Inflammatory macrophage treated with lipopolysaccharide for 4 hours (primary cell): ENCODE measurements at places on chromosomes 5 and 9.
A peak's percentile ranks its signal among the peaks of the same experiment; 100 is the strongest.

GRCh38 chr5:68374796-68375518 lies 159.4 kb downstream of the PIK3R1 start:
- DNase-seq: peak; percentile 28

- peak; percentile 33 for DNase-seq
Measured at GRCh38 chr9:29773676-29774075, 2200.4 kb upstream of the C9orf72 start.

DNA sequence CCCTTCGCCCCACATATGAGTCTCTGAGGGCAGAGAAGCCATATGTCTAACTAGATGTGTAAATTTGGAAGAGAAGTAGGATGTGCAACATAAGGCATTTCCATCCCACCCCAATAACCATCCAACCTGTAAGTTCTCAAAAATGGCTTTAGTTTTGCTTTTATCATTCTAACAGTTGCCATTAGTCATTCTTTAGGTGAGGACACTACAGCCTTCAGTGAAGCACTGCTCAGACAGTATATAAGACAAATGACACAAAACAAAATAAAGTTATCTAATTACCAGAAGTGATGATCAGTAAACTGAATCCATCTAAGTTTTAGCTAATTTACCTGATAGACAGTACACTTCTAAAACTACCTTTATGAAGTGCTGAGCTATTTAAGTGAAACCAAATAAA lies 23.9 kb downstream of the MLLT3 start:
- DNase-seq: no peak

- DNase-seq: no peak
Measured at GRCh38 chr9:31588006-31588405, 796.4 kb upstream of the ACO1 start.

DNA sequence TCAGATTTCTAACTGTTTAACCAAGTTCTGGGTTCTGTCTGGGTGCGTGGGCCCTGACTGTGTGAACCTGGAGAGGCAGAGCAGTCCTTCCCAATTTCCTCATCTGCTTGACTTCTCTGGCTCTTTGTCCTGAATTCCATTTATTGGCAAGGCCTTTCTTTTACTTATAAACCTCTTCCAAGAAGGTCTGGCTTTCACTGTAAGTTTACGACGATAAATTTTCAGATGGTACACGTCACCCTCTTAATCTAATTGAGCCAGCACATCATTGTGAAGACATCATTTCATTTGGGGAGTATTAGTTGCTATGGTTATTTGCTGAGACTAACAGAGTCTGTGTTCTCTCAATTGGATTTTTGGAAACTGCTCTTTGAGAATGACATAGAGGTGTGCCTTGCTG lies 92.4 kb downstream of the ARHGAP26 start:
- DNase-seq: no peak

- DNase-seq: no peak
Measured at GRCh38 chr9:472479-473075, 257.9 kb downstream of the DOCK8 start.

GRCh38 chr9:92666912-92667532 lies 2.9 kb downstream of the IPPK start:
- no peak for DNase-seq

- DNase-seq: no peak
Measured at GRCh38 chr5:171295299-171295698, 13.7 kb upstream of the TLX3 start.

GRCh38 chr5:14356305-14356704 lies 213.2 kb downstream of the TRIO start:
- DNase-seq: peak; percentile 25

DNA sequence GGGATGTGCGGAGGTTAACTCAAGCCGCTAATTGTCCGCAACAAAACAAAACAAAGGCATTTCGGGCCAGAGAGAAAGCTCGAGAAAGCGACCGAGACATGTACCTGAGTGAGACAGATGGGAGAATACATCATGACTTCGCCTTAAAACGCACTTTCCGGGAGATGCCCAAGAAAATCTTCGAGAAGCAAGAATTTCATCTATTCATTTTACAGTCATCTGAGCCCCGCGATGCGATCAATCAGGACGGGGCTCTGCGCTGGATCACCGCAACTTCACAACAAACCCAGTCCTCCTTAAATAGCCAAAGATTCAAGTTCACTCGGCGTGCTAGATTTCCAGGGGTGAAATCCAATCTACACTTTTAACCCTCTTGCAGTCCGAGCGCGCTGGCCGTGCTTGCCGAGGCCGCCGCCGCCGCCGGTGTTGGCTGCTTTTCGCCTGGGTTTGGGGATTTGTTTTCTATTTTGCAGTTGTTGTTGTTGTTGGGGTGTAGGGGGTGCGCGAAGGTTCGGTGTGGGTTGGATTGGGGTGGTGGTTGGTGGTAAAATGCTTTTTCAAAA lies 482 bp downstream of the NFIB start:
- no peak for DNase-seq

DNA sequence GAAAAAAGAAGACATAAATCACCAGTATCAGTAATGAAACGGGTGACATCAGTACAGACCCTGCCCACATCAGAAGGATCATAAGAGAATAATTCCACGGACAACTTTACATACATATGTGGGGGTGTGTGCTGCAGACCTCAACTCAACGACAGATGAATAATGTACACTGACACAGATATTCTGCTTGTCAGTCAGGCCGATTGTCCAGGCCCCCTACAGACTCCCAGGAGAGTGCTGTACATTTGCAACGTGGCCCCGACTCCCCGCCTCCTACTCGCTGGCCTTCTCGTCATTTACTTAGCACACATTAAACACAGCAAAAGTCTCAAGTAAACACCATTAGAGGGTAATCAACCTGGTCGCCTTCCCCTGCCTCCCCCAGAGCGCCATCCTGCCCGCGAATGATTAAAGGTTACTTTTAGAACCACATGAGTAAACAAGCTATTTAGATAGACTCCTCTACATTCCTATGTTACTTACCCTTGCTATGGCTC lies 3.5 kb upstream of the TMED9 start:
- DNase-seq: no peak

DNA sequence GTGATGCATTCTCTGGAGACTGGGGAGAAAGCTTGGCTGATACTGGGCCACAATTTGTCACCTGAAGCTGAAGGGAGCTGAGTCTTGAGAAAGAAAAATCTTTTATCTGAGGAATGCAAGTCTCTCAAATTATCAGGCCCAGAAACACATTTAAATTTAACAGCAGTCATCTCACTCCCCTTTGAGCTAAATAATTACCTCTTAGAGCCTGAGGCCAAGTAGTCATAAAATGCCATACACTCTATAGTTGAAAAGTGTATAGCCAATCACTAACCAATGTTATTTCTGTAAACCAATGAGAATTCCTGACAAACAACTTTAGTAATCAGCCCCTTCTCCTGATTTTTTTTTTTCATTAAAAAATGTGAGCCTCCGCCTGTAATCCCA lies 32.7 kb upstream of the DAPK1 start:
- DNase-seq: no peak

DNA sequence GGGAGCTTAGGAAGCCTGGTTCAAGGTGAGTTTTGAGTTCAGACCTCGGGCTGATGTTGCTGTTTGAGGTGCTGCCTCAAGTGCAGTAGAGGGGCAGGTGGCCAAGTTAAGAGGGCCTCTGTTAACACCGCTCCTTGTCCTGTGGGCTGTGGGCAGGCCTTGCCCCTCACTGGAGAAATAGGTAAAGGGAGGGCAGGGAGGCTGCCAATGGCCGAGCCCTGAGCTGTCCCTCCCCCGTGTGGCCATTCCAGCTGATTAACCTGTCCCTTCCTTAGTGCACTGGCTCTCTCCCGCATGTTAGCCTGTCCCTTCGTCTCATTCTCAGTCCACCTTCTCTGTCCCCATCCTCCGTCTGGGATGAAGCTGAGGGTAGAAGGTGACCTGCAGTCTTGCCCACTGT lies 21.4 kb downstream of the CNTFR start:
- DNase-seq: no peak

GRCh38 chr9:104986096-104986495 lies 58.1 kb upstream of the ABCA1 start:
- no peak for DNase-seq

DNA sequence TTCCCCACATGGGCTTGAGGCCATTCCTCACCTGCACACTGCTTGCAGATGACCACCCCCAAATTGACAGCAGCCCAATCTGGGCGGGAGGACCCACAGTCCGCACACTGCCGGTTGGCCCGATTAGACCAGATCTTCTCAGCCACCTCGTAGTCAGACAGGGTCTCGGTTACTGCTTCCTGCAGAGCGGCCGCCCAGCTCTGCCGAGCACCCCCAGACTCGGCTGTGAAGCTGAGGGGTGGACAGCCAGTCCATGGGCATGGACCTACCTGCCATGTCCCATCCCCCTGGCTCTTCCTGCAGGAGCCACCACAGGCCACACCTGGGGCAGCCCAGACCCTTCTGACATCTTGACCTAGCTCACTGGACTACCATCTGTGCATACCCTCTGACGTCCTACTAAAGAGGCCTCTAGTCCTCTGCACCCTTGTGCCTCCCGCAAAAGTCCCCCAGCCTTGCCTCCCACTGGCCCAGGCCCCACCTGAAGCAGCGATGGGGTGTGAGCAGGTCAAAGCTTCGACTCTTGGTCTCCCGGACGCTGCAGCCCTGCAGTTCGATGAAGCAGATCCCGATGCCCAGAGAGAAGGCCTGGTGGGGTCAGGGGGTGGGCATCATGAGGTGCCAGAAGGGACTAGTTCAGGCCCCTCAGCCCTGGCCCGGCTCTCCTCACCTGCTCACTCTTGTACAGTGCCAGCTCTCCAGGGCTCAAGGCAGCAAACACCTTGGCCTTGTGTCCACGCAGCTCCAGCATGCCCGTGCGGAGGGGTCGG lies 9.8 kb downstream of the ARAP3 start:
- no peak for DNase-seq

DNA sequence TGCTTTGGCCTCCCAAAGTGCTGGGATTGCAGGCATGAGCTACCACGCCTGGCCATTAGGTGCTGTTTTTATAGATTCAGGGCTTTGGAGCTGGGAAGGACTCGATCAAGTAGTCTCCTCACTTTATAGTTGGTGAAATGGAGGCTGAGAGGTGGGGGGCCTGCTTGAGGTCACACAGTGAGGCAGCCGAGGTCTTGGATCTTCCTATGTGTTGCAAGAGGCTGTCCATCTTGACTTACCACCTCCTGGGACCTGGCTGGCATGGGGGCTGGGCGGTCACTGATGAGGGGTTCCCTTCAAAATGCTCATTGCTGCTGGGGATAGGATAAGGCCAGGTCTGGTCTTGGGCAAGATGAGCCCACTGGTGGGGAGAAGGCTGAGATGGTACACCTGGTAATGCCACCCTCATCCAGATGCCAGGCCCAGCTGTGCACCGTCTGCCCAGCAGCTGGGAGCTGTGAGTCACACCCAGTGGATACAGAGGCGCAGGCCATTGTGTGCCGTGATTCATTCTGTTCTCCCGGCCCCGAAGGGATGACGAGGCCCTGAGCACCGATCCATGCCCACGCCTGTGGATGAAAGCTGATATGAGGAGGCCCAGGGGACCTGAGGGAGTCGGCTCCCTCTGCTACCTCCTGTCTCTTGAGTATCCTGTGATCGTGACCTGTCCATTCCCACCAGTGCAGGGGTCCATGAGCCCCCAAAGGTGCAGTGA lies 10.5 kb upstream of the NDST1 start:
- DNase-seq: no peak

GRCh38 chr5:178423901-178424809 lies 166.0 kb downstream of the COL23A1 start:
- no peak for DNase-seq

DNA sequence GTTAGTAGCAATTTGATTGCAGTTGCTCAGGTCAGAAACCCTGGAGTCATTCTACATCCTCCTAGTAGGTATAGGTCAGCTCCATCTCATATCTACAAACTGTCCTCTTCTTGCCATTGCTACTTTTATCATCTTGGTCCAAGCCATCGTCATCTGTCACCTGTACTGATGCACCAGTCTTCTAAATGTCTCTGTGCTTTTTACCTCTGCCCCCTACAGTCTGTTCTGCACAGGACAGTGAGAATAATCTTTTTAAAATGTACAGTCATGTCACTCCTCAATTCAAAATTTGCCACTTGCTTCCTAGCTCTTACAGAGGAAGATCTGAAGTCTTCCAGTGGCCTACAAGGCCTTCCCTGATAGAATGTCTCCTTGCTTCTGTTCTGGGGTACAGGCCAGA lies 6.8 kb downstream of the NNT start:
- no peak for DNase-seq

- DNase-seq: peak; percentile 34
Measured at GRCh38 chr5:76365561-76365960, 37.5 kb upstream of the IQGAP2 start.

GRCh38 chr9:76232861-76233489 lies 161.3 kb downstream of the RFK start:
- DNase-seq: no peak

GRCh38 chr5:55638455-55638854 lies 73.7 kb downstream of the SLC38A9 start:
- no peak for DNase-seq

GRCh38 chr5:161400583-161400982 lies 145.9 kb downstream of the GABRB2 start:
- DNase-seq: no peak

- DNase-seq: no peak
Measured at GRCh38 chr5:150781706-150782614, 3.4 kb downstream of the SMIM3 start.

DNA sequence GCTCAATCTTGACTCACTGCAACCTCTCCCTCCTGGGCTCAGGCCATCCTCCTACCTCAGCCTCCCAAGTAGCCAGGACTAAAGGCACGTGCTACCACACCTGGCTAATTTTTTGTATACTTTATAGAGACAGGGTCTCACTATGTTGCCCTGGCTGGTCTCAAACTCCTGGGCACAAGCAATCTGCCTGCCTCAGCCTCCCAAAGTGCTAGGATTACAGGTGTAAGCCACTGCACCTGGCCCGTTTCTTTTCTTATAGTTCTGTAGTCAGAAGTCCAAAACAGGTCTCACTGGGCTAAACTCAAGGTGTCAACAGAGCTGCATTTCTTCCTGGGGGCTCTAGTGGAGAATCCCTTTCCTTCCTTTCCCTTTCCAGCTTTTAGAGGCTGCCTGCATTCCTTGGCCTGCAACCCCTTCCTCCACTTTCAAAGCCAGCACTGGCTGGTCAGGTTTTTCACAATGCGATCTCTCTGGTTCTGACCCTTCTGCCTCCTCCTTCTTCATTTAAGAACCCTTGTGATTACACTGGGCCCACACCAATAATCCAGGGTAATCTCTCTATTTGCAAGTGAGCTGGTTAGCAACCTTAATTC lies 16.3 kb downstream of the IRF1 start:
- DNase-seq: no peak

DNA sequence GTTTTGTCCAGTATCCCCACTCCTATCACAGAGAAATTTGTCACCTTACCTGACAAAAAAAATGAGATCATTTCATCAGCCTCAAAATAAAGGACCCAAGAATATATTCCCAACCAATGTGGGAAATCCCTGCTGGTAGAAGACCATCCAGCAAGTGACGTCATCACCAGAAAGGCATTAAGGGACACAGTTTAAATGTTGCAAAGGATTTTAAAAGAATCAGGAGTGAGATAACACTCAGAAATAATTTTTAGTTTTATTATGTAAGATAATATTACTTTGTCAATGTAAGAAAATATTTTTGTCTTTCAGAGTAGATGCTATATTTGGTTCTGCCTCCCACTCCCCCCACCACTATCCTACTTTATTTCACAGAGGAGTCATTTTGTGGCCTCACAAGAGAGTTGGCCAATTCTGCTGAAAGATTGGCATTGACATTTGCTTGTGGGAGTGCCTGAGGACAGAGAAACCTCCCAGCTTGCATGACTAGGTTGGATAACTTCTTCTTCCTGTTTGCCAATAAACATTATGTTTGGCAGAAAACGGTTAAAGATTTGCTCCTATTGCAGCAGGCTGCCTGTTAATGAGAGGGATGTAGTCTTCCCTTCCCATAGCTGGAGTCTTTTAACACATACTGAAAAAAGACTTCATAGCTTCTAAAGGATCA lies 288.6 kb upstream of the DAB2 start:
- peak; percentile 82 for DNase-seq
